ENCODE measurements at places on chromosomes 11 and 22. TPM values are rescaled to one million over a fixed set of nuclear protein-coding genes. Genes with fewer than 3 reads are reported as not detected.
A peak's percentile ranks its signal among the peaks of the same experiment; 100 is the strongest.

Gene PATE2
- polyA plus RNA-seq: not detected

Gene CSNK2A3
- 0.51 TPM for polyA plus RNA-seq

Gene NRXN2
- polyA plus RNA-seq: 8.9 TPM

Gene NUP98
- 53.1 TPM for polyA plus RNA-seq

Gene FLRT1
- polyA plus RNA-seq: not detected

Gene MFRP
- polyA plus RNA-seq: not detected

Gene OR52B2
- polyA plus RNA-seq: not detected

Gene WT1
- not detected for polyA plus RNA-seq

Gene OLFML1
- 2.5 TPM for polyA plus RNA-seq

Gene OR2AG1
- not detected for polyA plus RNA-seq

Gene RAPSN
- 0.89 TPM for polyA plus RNA-seq

Gene DKK3
- 5.9 TPM for polyA plus RNA-seq

Gene ALX4
- not detected for polyA plus RNA-seq

Gene TKFC
- 240 TPM for polyA plus RNA-seq

Gene UPB1
- 4.3 TPM for polyA plus RNA-seq

Gene PISD
- 28.3 TPM for polyA plus RNA-seq

DNA sequence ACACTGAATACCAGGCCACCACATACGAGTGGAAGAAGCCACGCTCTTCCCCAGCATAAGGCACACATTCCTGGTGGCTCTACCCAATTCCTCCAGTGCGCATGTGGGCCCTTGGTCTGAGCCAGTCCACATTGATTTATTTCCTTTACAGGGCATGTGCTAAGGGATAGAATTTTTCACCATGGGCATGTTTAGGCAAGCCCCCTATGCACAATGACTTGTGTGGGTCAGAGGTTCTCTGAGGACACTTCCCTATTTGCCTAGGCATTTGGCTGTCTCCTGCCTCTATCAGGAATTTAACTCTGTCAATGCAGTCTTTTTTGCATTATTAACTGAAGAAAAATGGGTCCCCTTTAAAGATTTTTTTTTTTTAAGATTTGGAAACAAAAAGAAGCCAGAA is 718.1 kb downstream of the NTM start:
- DNase-seq: no peak

GRCh38 chr11:94638902-94639373 is 71.8 kb downstream of the PIWIL4 start:
- peak; percentile 23 for DNase-seq

- no peak for DNase-seq
These were observed 14.9 kb upstream of the FXYD2 start for GRCh38 chr11:117839380-117839881.

DNA sequence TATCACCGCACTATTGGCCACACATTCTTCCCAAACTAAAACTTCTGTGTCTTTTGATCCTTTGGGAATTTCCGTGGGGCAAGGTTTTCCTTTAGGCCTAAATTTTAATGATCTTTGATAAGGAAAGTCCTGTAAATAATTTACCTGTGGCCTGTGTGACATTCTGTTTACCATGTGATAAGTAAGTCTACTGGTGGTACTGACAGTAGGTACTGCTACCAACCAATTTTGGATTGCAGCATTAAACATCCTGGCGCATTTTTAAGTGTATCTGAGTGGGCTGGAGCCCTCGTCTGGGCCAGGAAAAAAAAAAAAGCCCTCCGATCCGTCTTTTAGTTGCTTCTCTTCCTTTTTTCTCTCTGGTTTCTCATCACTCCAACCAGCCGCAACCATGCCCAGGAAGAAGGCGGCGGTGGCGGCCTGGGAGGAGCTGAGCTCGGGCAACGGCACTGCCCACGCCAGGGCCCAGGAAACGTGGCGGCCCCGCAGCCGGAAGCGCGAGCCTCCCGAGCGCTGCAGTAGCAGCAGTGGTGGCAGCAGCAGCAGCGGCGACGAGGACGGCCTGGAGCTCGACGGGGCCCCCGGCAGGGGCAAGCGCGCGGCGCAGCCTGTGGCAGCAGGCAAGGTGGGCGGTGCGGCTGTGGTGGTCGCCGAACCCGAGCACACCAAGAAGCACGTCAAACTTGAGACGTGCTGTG is 33.6 kb downstream of the ASRGL1 start:
- DNase-seq: peak; percentile 57

GRCh38 chr11:14079011-14079410 is 116.5 kb downstream of the SPON1 start:
- no peak for DNase-seq

- no peak for DNase-seq
These were observed 24.3 kb downstream of the ARFGAP2 start for GRCh38 chr11:47152126-47152952.

GRCh38 chr11:85974122-85974521 is 94.8 kb downstream of the PICALM start:
- DNase-seq: no peak

DNA sequence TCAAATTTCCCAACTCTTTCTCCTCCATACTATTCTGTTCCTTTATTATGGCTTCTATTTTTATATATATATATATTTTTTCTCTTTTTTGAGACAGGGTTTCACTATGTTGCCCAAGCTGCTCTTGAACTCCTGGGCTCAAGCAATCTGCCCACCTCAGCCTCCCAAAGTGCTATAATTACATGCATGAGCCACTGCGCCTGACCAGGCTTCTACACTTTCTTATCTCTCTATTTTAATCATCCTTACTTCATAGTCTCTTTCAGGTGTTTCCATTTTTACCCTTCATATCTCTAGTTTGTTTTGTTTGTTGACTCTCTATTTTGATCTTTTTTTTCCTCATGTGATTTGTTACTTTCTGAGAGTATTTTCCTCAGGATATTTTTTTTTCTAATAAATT is 19.8 kb downstream of the GVQW3 start:
- no peak for DNase-seq

GRCh38 chr11:12214751-12215150 is 104.4 kb downstream of the MICAL2 start:
- DNase-seq: no peak

GRCh38 chr11:123585706-123586105 is 68.7 kb downstream of the SCN3B start:
- DNase-seq: no peak

GRCh38 chr11:74069146-74070046 is 60.5 kb upstream of the UCP3 start:
- DNase-seq: no peak

DNA sequence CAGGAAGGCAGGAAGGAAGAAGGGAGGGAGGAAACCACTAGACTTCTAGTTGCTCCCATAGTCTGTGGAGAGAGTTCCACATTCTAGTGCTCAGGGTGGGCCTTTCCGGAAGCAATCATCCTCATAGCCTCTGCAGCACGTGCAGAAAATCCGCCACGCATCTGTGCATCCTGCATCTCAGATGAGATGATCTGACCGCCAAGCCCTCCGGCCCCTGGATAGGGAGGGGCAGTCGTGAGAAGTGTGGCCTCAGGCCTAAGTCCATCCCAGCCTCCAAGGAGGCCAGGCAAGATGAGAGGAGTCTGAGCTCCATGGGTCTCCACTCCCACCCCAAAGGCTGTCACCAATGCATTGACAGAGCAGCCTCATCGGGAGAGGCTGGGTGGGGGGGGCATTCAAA is 30.4 kb upstream of the IGSF9B start:
- no peak for DNase-seq

DNA sequence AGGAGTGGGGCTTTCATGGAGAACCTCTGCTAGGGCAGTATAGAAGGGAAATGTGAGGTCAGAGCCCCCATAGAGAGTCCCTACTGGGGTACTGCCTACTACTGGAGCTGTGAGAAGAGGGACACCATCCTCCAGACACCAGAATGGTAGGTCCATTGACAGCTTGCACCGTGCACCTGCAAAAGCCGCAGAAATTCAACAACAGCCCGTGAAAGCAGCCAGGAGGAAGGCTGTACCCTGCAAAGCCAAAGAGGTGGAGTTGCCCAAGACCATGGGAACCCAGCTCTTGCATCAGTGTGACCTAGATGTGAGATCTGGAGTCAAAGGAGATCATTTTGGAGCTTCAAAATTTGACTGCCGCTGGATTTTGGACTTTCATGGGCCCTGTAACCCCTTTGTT is 245.6 kb downstream of the TENM4 start:
- DNase-seq: no peak

- DNase-seq: peak; percentile 58
These were observed 61.1 kb upstream of the CD44 start for GRCh38 chr11:35077709-35078469.

DNA sequence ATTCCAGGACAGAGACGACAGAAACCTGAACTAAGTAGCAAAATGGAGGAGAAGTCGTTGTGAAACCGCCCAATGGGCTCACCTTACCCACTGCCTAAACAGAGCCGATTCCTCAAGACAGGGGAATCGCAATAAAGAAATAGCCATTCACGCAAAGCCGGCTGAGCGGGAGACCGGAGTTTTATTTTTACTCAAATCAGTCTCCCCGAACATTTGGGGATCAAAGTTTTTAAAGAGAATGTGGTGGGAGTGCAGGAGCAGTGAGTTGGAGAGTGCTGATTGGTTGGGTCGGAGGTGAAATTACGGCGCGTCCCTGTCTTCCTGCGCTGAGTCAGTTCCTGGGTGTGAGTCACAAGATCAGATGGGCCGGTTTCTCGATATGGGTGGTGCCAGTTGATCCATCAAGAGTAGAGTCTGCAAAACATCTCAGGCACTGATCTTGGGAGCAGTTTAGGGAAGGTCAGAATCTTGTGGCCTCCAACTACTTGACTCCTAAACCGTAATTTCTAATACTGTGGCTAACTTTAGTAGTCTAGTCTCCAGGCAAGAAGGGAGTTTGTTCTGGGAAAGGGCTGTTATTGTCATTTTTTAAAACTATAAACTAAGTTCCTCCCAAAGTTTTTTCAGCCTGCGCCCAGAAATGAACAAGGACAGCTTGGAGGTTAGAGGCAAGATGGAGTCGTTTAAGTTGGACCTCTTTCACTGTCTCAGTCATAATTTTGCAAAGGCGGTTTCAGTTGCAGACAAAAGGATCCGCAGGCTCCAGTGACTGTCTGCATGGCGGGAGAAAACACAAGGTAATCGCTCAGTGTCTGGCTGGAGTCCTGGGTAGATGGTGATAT is 34.1 kb downstream of the OR4D9 start:
- DNase-seq: no peak

- DNase-seq: no peak
These were observed 57.2 kb downstream of the CCDC83 start for GRCh38 chr11:85912414-85912813.

- DNase-seq: no peak
These were observed 35.3 kb downstream of the IGHMBP2 start for GRCh38 chr11:68938816-68939582.

DNA sequence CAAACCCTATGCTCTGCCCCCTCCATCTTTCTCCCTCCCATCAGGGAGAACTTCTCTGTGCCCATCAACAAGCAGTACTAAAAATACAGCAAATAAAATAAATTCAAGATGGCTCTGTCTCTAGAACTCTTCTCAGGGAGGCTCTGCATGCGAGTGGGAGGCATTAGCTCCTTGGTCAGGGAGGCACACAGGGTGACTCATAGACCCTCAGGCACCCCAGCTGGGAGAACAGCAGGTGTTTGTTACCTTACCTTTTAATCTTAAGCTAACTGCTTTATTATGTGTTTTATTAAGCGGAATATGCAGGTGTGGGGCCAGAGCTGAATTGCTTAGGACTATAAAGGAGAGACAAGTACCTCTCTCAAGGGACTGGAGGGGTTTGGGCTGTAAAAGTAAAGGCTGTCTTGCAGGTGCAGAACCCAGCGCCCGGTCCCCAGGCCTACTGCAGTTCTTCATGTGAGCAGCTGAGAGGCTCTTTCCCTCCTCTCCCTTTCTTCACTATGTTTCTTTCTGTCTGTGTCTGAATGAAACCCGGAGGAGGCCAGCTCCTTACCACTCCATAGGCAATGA is 20.8 kb downstream of the CSNK2A3 start:
- no peak for DNase-seq

DNA sequence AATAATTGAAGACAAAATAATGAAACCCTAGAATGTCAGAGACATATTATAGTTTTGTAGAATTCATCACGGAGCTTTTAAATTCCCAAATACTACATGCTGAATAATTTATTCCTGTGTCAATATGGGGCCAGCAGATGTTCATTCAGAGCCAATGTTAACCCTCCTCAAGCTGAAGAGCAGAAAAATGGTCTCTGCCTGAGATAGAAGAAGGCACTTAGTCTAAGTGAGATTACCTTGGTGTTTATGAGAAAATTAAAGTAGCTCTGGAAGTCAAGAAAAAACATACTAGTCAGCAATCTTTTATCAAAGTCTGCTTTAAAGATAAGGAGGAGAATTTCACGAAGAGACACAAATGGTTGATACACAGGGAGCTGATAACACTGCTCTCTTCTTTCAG is 328.2 kb downstream of the TTC28 start:
- no peak for DNase-seq

GRCh38 chr11:109747839-109748238 is 325.8 kb downstream of the C11orf87 start:
- no peak for DNase-seq
